Aorta (tissue), 5 donors: ENCODE measurements at places on chromosomes 2 and 18.
A peak's percentile ranks its signal among the peaks of the same experiment; 100 is the strongest.

- DNase-seq = no peak
Measured at GRCh38 chr2:195945056-195945455, 123.6 kb downstream of the DNAH7 start.

- no peak for DNase-seq
Measured at GRCh38 chr2:69547984-69548715, 95.4 kb downstream of the AAK1 start.

DNA sequence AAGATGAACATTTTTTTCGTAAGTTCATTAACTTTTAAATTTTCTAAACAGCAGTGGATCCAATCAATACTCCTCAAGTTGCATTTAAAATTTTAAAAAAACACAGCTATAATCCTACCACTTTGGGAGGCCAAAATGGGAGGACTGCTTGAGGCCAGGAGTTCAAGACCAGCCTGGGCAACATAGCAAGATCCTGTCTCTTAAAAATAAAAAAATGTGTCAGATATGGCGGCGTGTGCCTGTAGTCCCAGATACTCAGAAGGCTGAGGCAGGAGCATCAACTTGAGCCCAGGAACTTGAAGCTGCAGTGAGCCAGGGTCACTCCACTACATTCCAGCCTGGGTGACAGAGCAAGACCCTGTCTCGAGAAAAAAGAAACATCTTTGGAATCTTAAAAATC, 59.8 kb upstream of the RNU4ATAC start:
- no peak for DNase-seq

DNA sequence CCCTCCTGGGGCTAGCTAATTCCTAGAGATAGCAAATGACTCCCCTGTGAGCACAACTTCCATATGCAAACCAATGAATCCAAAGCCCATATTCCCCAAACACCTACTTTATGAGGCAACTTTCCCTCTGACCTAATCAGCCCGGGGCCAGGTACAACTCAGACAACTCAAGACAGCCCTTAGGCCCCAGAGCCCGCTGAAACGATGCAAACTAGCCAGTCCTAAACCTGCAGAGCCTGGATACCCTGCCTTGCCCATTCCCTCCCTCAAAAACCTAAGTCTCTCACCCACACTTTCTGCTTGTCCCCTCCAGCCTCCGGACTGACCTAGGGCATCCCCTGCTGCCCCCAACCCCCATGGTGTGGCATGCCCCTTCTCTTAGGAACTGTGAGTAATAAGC, 142.8 kb downstream of the ACTR3 start:
- no peak for DNase-seq

DNA sequence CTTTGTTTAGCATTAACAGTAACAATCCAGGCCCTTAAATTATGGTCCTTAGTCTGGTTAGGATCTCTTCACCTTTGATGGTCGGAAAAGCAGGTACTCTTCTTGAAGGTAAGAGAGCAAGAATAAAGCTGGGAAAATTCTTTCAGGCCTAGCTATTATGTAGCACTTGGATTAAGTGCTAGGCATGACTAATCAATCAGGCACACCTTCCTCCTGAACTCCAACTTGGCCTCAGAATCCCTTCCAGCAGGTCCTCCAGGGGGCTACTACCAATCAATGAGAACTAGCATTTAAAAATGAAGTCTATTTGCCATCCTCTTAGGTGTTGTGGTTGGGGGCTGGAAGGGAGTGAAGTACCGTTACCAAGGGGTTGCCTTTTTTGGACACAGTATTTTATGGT, 3.7 kb downstream of the SMYD1 start:
- no peak for DNase-seq

DNA sequence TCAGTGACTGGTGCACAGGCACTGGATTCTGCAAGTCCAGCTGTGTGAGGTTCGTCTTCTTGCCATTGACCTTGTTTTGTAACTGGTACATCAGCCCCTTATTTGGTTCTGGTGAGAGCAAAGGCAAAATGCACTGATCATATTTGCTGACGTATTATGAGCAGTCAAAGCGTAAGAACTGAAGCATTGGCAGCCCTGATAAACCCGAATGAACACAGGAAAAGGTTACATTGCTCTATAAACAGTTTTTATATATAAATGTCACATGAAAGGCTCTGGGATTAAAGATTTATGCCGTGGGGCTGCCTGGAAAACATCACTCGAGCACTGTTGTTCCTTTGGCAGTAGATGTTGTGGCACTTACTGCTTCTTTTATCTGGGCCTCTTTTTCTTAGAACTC, 167.9 kb downstream of the IRS1 start:
- DNase-seq = no peak

GRCh38 chr2:190406805-190407204, 1.4 kb upstream of the MFSD6 start:
- no peak for DNase-seq

- no peak for DNase-seq
Measured at GRCh38 chr2:118509319-118510004, 338.0 kb downstream of the EN1 start.

- DNase-seq = no peak
Measured at GRCh38 chr18:45488645-45489044, 126.6 kb upstream of the SLC14A2 start.

DNA sequence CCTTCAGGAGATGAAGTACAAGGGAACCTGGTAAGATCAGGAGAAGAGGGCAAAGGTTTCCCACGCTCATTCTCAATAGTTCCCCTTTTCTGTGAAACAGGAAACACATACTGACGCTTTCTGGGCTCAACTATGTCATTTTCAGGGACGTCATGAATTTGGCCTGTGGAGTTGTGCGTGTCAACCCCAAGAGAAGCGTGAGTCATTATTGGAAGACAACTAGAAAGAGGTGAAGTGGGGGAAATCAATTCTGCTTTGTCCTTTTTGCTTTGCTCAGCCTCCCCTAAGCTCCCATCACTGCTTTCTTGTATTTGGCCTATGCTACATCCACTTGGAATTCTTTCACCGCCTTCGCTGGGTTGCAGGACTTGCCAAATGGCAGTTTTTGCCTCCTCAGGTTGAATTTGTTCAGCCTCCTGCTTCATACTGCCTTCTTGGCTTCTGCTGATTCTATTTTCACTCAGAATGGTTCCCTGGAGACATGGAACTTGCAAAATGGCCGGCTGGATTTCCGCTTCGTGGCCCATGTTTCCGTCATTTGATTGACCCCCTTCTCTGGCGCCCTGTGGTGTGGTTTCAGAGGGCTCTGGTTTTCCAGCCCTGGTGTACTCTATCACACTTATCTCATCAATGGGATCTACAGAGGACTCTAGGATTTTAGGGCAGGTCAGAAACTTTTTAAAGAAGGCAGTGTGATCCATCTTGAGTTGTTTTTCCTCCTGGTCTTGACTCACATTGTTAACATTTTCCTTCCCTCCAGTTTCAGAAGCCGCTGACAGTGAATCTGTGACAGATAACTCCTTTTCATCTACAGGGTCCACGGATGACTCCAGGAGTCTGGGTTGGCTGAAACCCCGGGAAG, 93.3 kb downstream of the ALPK2 start:
- no peak for DNase-seq

DNA sequence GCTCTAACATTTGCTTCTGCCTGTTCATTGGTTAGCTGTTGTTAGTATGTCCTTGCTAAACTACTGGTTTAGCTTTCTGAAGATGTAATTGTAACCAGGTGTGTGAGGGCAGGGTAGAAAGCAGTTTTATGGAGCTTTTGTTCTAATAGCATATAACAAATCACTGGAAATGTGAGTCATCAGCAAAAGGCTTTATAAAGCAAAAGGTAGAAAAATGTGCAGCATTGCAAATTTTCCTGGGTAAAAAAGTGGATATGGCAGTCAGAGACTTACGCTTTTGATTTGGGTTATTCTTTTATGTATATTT, 85.3 kb downstream of the ZNF407 start:
- DNase-seq = no peak

GRCh38 chr2:105886029-105886454, 141.3 kb downstream of the NCK2 start:
- no peak for DNase-seq

DNA sequence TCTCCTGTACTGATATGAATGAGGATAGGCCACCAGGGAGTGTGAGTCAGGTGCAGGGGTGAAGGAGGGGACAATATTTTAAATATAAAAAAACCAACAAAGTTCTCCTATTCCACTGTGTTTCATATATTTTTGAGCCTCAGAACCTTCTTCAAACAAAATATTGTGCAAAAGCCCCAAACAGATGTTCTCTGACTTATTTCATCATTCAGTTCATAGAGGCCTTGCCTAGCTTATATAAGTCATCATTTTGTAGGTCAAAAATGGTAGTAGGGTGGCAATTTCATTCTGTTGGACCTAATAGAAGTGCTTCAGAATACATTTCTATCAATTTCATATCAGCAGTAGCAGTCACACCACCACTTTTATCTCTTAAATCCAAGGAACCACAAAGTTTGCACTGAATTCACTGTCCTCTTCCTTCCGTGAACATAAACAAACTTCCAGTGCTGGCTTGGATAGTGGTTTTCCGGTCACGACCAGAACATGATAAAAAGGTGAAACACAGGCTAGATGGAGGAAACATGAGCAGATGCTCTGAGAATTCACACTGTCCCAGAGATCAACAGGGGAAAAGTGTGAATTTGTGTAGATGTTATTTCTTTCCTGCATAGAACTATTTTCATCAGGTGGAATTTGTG, 99.1 kb downstream of the EN1 start:
- no peak for DNase-seq

DNA sequence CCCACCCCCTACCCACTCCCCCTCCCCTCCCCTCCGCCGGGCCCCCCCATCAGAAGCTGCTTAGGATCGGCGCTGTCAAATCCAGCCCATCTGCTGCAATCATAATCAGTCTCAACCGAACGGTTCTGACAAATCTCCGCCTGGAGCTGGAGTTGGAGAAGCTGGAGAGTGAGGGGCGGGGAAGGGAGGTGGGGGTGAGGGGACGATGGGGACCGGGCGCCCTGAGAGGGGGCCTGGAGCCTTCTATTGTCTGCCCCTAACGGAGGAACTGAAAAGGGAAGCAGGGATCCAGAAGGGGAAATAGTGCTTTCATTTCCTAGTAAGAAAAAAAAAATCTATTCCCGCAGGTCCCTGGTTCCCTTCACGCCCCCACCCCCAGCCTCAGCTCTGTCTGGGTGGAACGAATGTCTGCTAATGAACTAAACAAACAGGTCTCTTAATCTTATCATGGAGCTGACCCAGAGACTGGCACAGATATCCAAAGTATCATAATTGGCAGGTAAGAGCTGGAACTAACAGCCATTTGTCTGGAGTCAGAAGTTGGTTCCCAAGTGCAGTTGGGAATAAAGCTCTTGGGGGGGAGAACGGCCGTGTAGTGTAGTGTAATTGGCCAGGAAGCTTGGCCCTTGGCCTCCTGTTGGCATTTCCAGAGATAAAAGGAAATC, 301.2 kb downstream of the NCKAP5 start:
- DNase-seq = no peak

DNA sequence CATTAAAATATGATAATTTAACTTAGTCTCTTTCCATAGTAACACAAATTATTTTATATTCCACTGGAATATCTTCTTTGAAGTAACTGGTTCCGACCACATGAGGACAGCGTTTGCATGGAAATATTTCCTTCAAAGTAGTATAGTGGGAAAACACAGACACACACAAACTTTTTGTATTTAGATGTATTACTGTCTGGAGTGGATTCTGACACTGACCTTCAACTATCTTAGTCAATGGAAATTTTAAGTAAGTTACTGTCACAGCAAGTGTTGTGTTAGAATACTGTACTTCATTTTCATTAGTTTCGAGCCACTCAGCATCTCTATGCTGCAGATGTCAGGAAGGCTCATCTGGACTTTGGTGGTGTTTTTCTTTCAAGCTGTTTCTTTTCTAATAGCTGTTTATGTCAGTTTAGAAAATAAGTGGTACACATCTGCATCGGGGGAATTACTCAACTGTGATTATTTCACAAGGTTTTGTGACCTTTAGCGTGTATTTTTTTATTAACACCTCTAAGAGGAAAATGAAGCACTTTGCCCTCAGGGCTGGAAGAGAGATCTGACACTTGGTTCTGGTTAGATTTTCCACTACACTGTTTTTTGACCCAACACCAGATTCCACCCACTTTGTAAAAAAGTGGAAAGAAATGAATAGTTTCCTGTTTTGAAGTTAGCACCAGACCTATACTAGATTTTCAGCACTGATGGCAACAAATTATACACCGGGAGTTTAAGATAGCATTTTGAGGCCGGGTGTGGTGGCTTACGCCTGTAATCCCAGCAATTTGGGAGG, 18.9 kb upstream of the THOC1 start:
- DNase-seq = no peak

GRCh38 chr2:238561230-238561629, 134.5 kb downstream of the ASB1 start:
- DNase-seq = no peak

GRCh38 chr18:78855188-78855587, 124.4 kb upstream of the SALL3 start:
- no peak for DNase-seq

GRCh38 chr2:239144713-239144999, 256.2 kb downstream of the HDAC4 start:
- no peak for DNase-seq

GRCh38 chr2:46517485-46517884, 38.1 kb downstream of the TMEM247 start:
- DNase-seq = no peak

GRCh38 chr2:8548619-8549150, 133.2 kb upstream of the ID2 start:
- DNase-seq = peak; percentile 40

GRCh38 chr2:217160978-217161973, 301.4 kb upstream of the TNP1 start:
- DNase-seq = no peak

DNA sequence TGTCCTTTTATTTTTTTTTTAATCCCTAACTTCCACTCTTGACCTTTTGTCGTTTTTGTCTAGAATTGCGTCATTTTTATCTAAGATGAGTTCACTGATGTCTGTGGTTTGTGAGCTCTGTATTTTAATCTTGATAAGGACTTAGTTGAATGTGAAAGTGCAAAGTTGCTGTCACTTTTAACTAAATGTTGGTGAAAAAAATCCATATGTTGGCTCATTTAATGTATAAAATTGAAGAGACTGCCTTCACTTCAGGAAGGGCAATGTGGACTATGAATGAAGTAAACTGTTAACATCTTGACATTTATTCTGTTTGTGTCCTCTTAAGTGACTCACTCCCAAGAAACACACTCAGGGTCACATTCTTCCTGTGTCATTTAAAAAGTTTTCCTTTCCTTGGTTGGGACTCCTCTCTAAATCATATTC, 256.6 kb upstream of the RASGRP3 start:
- no peak for DNase-seq
